ENCODE measurements at places on chromosomes 7 and 10.

GRCh38 chr7:44972562-44972961 is 6.3 kb downstream of the MYO1G start:
- DNase-seq = no peak

DNA sequence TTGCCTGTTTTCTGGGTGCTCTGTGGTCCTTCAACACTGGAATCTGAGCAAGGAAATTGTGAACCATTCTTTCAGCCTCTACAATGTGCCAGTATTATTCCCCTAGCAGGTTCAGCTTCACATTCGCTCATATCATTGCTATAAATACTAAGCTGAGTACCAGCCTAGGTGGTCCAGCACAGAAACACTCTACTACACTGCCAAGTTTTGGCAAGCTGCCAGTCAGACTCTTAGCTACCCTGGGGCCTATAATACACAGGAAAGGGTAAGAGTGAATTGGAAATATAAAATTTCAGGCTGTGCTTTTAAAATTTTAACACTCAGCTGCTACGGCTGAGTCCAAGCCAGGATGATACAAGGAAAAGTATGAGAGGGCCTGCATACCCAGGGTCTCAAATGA is 49.9 kb upstream of the PPP1R3A start:
- DNase-seq = no peak

DNA sequence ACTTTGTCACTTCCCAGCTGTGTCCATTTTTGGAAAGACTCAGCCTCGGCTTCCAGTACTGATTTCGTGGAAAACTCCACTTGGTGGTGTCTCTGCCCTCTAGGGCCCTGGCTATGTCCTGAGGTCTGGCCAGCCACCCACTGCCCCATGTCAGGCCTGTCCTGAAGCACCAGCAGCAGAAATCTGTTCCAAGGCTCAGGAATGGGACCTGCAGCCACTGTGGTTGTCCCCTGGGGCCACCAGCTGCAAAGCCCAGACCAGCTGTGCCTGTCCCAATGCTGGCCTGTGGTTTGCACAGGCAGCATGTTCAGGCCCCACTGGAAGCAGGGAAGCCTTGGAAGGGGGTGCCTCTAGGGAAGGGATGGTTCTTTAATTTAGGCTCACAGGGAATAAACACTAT is 21.2 kb downstream of the CXCL12 start:
- DNase-seq = no peak

- no peak for DNase-seq
Observed at GRCh38 chr7:191981-192649, at the start of gene FAM20C. Gene FAM20C, plus strand, starts transcription at chr7:192571. Its CDS starts 629 bp downstream, at chr7:193200.

DNA sequence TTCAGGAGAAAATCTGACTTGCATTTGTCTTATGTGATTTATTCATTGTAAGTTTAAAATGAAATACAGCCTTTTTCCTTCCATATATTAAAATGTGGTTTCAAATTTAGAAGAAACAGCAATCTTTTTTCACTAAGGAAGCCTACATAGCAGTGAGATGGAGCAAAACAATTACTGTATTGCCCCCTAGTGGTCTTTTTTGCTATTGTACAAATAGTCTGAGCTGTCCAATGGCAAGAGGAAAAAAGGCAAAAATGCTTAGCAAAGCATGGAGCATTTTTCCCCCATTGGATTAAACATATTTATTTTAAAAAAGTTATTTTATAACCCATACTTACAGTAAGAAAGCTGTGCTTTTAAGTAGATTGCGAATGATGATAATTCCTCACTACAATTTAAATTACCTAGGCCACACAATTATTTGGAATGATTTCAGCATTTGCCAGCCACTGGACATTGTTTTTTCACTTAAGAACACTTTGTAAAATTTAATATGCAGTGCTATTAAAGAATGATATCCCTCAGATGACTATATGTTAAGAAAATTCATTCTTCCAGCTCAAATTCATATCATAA is 119.5 kb downstream of the CPED1 start:
- no peak for DNase-seq

GRCh38 chr10:49433069-49433468 is 37.2 kb upstream of the DRGX start:
- no peak for DNase-seq

GRCh38 chr10:78802866-78803265 is 265.9 kb upstream of the ZMIZ1 start:
- no peak for DNase-seq

- DNase-seq = no peak
Observed at GRCh38 chr7:51070151-51070550, 246.5 kb downstream of the COBL start.

DNA sequence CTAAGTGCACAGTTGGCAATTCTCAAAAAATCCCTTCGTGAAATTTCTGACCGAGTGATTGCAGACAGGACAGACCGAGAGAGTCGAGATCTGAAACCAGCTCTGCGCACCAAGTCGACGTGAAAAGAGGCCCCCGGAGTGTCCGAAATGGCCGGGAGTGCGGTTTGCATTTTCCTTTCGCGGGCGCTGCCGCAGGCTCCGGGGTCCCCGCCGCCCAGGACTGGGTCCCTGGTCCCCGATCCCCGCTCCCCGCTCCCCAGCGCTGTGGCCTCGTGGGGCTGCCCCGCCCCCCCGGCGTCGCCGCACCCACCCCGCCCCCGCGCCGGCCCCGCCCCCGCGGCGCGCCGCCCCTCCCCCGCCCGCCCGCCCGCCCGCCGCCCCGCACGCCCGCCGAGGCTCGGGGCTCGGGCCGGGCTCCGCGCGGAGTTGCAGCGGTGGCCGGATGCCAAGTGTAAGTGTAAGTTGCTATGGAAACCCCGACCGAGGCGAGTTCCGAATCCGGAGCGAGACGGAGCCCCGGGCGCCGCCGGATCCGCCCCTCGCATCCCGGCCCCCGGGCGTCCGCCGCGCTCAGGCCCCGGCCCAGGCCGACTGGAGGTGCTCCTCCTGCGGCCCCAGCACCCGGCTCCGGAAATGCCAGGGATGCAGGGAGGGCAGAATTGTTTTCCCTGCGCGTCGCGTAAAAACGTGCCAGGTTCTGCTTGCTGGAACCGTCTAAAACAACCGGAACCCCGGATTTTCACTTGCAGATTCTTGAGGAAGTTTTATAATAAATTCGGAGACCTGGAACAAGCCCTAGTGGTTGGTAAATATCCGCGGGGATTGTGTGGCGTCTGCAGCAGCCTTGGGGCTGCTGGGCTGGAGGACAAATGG is 4.6 kb downstream of the BMI1 start:
- peak; percentile 46 for DNase-seq

DNA sequence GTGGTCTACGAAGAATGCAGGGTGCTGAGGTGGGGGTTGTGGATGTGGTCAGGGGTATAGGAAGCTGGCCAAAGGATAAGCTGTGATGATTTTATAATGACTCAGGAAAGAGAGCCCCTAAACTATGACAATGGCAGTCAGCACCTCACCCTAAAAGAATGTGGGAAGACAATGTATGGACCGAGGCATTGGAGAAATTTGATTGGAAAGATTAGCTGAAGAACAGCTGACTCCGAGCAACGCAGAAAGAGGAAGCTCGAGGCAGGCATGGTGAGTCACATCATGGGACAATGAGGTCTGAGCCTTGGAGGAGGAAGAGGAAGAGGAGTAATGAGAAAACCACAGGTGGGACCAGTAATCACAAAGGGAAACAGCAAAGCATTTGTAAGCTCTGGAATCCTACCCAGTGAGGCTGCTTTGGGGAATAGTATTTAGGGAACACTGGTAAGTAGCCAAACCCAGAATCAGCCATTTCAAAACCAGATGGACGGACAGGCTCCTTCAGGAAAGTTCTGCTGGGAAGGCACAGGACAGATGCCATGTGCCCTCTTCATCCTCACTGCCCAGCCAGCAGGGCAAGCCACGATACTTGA is 295.4 kb downstream of the PRPF18 start:
- no peak for DNase-seq

DNA sequence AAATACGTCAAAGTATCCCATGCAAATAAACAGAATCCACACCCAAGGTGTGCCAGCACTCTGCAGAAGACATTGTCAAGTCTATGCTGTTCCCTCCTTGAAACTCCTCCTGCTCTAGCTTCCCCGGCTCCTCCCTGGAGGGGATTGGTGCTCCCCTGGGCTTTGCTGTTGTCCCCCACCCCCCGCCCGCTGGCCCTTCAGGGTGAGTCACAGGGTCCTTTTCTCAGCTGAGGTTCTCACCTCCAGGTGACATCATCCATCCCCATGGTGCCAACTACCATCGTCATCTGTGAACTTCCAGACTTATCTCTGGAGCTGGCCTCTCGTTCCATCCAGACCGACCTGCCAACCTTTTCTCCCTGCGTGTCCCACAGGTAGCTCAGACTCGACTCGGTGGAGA is 77.0 kb downstream of the ITIH5 start:
- DNase-seq = no peak

DNA sequence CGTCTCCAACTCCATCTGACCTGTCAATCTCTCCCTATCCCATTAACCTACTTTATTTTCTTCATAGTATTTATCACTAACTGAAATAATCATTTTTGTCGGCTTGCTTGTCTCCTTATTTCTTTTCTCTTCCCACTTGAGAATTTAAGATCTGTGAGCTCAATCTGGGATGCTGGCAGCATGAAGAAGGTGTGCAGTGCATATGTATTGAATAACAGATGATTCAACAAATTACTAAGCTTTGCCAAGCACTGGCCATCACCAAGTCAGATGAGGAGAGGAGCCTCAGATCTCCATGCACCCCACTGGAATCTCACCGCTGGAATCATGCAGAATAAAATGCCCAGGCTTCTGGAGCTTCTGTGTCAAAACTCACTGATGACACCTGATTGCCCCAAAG is 47.6 kb upstream of the PPP1R3C start:
- DNase-seq = no peak

- DNase-seq = no peak
Observed at GRCh38 chr10:9301148-9301547, 1246.7 kb downstream of the GATA3 start.

DNA sequence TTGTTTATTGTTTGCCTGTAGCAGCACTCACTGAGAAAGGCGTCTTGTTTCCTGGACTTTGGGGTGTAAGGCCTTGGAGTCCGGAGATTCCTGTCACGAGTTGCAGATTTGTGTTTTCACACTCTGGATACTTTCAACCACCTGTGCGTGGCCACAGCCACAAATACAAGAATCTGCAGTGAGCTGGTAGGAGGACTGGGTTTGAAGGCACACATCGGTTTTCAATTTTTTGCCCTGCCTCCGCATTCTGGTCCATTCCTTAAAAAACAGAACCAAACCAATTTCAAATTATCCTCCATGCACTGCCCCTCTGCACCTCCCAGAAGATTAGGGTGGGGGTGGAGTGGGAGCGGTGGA is 619 bp downstream of the EXOC4 start:
- DNase-seq = no peak

DNA sequence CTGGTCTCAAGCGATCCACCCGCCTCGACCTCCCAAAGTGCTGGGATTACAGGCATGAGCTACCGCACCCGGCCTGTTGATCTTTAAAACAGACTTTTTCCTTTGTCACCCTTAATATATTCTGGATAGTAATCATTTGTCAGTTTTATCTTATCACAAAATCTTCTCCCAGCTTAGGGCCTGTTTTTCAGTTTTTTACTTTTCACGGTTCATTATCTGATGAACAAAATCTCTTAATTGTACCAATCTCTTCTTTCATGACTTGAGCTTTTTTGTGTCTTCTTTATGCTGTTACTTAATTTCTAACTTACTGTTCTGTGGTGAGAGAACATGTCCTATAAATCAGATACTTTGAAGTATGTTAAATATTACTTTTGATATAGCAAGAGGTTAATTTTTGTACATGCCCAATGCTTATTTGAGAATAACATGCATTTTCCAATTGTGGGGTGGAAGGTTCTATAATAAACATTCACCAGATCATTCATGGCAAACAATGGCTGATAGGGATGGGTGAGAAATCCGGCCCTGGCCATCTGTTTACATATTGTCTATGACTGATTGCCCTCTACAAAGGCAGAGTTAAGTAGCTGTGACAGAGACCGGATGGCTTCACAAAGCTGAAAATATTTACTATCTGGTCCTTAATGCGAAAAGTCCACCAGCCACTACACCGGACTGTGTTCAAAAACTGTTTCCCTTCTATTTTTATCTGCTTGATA is 5.3 kb downstream of the PAPOLB start:
- no peak for DNase-seq

- DNase-seq = no peak
Observed at GRCh38 chr10:83075815-83076355, 1063.4 kb upstream of the GHITM start.

- DNase-seq = no peak
Observed at GRCh38 chr7:77315182-77315591, 101.0 kb downstream of the GSAP start.

GRCh38 chr10:10870523-10871241 is 147.0 kb upstream of the CELF2 start:
- DNase-seq = no peak

DNA sequence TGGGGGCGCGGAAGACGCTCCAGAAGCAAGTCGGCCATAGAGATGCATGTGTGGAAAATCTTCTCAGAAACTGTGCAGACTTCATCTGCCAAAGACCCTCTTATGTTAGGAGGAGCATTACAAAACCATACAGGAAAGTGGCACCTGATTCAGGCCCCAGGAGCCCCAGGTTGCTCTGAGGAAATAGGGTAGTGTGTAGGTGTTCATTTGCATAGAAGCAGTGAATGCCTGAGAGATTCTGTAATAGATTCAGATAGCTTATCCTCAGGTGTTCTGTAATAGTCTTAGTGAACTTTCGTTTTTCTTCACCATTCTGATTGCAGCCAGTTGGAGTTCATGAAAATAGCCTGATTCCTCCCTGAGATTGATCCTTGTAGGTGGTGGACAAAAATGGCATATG is 106.4 kb upstream of the GJD4 start:
- no peak for DNase-seq

GRCh38 chr7:52500841-52501240 is 534.6 kb upstream of the POM121L12 start:
- no peak for DNase-seq

DNA sequence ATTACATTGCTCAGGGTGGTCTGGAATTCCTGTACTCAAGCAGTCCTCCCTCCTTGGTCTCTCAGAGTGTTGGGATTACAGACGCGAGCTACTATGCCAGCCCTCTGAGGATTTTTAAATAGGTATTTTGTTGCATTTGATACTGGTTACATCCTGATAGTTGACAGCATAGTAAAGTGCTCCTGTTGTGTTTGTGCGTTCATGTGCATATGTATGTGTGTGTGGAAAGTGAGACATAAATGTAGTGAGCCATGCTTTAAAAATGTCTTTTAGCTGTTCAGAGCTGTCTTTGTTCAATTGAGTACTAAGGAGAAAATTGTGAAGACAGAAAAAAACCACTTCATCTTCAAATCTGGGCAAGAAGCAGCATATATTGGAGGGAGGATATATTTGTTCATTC is 27.8 kb downstream of the ZNRF2 start:
- DNase-seq = no peak

DNA sequence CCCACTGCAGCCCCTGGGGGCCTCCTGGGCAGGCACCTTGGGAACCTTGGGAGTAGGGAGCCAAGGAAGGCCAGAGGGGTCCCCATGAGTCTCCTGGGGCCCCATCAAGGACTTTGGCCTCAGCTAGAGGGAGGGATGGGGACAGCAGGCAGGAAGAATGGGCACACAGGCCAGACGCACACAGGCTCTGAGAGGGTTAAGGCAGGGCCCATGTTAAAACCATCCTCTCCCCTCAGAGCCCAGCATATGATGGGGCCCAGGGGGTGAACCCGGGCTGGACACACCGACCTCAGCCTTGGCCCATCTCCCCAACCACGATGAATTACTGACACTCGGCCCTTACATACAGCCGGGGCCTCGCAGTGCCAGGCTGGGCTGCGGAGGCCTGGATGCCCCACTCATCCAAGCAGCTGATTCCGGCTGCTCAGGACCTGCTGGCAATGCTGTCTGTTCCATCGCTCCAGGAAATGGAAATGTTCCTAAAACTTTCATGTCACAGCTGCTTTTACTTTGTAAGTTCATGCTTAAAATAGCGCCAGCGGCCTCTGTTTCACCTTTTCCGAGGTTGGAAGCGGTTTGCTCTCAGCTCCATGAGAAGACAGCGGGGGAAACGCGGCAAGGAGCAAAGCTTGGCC is 17.3 kb upstream of the INPP5A start:
- DNase-seq = no peak
